NCI-H2107 (cell line): ENCODE measurements at places on chromosomes 11 and 22.

- no peak for DNase-seq
These were observed 219.3 kb downstream of the BUD13 start for GRCh38 chr11:116553482-116553881.

GRCh38 chr11:61164606-61165424 lies 3.6 kb upstream of the VPS37C start:
- DNase-seq = no peak

- no peak for DNase-seq
These were observed 210.0 kb downstream of the NAV2 start for GRCh38 chr11:19922689-19923035.

DNA sequence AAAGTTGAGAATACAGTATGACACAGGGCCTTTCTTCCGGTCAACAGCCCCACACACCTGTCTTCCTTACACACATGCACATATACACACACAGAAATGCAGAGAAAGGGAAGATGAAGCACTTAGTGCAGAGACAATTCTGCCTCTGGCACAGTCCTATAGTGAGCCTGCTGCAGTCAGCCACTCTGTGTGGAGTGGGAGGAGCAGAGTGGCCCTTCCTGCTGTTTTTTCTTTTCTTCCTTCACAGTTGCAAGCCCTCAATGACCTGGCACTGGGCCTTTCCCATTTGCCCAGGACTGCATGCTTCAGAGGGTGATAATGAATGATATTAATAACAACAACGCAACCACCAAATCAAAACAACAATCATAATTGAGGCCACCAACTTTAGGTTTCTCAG lies 527.0 kb upstream of the B3GAT1 start:
- DNase-seq = no peak

DNA sequence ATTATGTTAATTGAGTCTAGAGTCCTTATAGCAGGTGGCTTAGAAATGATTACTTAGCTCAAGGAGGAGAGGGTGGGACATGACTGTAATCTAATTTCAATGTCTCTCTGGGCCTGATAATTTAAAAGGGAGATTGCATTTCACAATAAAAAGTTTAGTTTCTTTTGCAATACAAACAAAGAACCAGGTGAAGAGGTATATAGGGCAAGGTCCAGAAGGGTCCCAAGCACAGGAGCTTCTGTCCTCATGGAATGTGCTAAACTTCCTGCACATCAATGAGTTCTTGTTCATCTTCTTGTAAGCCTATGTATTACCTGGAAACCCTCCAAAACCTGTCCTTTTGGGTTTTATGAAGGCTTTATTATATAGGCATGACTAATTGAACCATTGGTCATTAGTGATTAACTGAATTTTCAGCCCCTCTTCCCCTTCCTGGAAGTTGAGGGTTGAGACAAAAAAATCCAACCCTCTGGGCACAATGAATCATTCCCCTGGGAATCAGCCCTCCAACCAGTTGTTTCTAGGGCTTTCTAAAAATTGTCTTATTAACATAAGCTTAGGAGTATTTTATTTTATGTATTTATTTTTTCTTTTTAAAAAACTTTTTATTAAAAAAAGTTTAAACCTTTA lies 37.6 kb downstream of the MS4A2 start:
- no peak for DNase-seq

GRCh38 chr11:17473071-17473744 lies 3.4 kb downstream of the ABCC8 start:
- DNase-seq = no peak

GRCh38 chr22:20243537-20244249 lies 24.4 kb downstream of the RTN4R start:
- DNase-seq = peak; percentile 52

GRCh38 chr11:61963016-61963281 lies 4.5 kb downstream of the FTH1 start:
- DNase-seq = no peak

DNA sequence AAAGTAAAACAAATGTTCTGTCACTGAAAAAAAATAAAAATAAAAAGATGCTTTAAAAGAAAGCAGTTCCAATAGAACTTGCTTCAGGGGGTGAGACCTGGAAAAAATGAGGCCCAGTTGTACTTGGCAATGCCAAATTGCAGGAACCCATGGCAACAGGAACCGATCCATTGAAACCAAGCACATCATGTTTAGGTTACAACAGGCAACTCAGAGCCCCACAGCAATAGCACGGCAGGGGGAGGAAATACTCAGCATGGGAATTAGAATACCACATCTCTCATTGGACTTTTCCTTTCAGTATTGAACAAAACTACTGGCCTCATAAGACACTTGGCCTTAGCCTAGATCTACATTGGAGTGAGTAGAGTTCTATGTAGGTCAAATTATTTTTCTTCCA lies 84.3 kb downstream of the MSANTD4 start:
- no peak for DNase-seq

DNA sequence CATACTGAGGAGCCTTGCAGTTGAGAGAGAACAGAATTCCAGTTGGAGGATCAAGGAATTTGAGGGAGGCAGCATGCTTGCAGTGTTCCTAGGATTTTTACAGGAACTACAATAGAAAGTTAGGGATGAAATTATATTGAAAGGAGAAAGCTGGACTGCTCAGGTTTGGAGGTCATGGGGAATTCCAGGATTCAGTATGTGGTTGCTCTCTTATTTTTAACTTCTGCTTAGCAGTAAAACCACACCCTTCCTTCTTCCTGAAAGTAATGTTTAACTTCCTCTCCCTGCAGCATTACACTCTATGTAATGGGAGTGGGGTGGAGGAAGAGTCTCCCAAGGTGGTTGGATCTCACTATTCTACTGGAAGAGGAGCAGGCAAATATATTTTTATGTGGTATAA lies 31.3 kb downstream of the CTNND1 start:
- DNase-seq = no peak
